ENCODE measurements at places on chromosomes 16 and 17. TPM values are rescaled to one million over a fixed set of nuclear protein-coding genes. Genes with fewer than 3 reads are reported as not detected.

Gene C1QTNF8
- total RNA-seq: not detected

Gene ABCC12
- total RNA-seq: not detected

Gene OTOP2
- total RNA-seq: not detected

Gene SLC25A19
- 57.9 TPM for total RNA-seq

Gene FBXO39
- total RNA-seq: not detected

Gene PYDC1
- total RNA-seq: not detected

Gene WSCD1
- 0.53 TPM for total RNA-seq

Gene GNGT2
- 23.2 TPM for total RNA-seq

Gene CRK
- total RNA-seq: 14.1 TPM

Gene G6PC1
- not detected for total RNA-seq

Gene TMEM94
- total RNA-seq: 51.4 TPM

Gene TBC1D3H
- total RNA-seq: not detected

Gene LAT
- 276 TPM for total RNA-seq

Gene TMEM114
- total RNA-seq: not detected

Gene TP53TG3C
- not detected for total RNA-seq

Gene TMEM235
- not detected for total RNA-seq

Gene EVPLL
- total RNA-seq: not detected

Gene KRT31
- not detected for total RNA-seq
